ENCODE measurements at places on chromosomes 7 and 10.

DNA sequence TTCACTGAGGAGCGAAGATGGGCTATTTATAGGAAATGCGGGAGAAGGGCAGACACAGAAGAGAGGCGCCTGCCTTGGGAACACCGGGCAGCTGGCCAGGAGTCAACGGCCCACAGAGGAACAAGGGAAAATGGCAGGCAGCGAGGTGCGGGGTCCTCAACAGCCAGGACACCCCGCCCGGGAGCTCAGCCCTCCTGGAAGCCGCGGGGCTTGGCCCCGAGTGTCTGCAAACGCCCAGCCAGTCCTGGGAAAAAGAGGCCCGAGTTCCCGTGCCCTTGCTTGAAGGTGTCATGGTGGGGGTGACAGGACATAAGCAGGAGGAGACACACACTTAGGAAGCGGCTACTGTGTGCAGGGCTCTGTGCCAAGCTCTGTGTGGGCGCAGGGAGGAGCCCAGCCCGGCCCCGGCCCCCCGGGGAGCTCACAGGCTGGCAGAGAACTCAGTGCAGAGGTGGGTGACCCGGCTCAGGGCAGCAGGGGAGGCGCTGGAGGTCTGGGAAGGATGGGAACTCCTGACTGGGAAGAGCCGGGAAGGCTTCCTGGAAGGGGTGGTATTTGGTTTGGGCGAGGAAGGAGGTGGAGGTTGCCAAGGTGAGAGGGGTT, 79.9 kb downstream of the ELFN1 start:
- no peak for DNase-seq

- no peak for DNase-seq
Measured at GRCh38 chr7:105707381-105707780, 126.1 kb upstream of the EFCAB10 start.

- DNase-seq: peak; percentile 63
Measured at GRCh38 chr10:101032637-101033224, 1.7 kb downstream of the SFXN3 start.

- no peak for DNase-seq
Measured at GRCh38 chr7:12431886-12432556, 28.4 kb upstream of the VWDE start.

DNA sequence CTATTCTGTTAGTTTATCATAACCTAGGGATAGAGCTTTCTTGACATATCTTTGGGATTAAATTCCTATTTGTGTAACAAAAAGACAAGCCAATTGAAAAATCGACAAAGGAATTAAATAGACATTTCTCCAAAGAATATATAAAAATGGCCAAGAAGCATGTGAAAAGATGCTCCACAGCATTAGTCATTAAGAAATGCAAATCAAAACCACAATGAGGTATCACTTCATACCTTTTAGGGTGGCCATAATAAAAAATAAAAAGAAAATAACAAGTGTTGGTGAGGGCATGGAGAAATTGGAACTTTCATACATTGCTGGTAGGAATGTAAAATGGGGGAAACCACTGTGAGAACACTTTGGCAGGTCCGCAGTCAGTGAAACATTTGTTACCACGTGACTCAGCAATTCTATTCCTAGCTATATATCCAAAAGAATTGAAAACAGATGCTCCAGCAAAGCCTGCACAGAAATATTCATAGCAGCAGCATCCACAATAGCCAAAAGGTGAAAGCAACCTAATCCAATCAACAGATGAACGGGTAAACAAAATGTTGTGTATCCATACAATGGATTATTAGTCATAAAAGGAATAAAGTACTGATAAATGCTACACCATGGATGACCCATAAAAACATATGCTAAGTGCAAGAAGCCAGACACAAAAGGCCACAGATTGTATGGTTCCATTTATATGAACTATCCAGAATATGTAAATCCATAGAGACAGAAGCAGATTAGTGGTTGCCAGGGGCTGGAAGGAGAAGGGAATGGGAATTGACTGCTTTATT, 20.5 kb downstream of the SPAG6 start:
- DNase-seq: no peak

- no peak for DNase-seq
Measured at GRCh38 chr7:106720641-106721040, 59.7 kb upstream of the CCDC71L start.

DNA sequence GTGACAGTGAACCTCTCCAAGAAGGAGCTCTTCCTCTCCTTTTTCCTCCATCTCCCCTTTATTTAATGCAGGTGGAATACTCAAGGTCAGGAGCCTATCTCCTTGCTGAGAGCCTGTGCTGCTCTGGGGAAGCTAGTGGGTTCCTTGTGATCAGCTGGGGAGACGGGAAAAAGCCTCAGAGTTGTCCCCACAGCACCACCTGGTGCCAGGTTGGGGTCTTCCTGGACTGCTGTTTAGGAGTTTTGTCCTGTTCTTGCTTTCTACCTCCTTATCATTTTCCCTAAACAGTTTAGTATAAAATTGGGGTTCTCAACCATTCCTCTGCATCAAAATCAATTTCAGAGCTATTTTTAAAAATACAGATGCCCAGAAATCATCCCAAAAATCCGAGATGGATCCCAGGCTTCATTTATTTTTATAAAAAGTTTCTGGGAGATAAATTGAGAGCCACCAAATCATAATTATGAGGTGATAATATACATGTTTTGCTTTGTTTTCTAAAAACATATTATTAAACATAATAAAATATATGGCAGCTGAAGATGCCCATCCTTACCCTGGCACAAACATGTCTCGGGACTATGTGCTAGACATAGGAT, 44.3 kb downstream of the MACC1 start:
- DNase-seq: no peak

GRCh38 chr10:33772370-33773252, 438.1 kb upstream of the NRP1 start:
- DNase-seq: no peak

DNA sequence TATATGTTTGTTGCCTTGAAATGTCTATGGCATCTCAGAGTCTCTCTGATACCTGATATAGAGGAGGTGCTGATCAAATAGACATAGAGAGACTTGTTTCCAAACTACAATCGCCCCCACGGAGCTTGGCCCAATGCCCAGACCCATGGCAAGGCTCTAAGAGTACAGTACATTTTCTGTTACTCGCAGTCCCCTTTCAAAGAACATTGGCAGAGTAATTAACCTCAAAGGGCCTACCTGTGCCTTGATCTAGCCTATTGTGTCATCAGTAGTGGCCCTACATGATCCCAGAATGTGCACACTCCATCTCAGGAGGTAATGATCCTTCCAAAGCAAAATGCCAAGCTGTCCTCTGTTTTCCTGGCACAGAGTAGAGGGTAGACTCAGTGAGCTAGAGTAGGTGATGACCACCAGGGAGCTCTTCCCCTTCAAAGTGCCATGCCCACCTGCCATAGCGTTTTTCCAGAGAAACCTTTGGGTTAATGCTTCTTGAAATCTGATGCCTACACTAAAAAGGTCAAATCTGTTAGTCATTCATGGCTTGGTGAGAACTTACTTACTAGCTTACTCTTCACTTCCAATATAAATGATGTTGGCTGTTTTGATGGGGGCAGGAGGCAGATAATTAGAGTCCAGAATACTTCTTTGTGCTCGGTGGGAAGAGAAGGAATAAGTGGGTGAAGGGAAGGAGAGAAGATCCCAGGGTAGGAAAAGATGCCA, 41.2 kb upstream of the ACSL5 start:
- DNase-seq: no peak

DNA sequence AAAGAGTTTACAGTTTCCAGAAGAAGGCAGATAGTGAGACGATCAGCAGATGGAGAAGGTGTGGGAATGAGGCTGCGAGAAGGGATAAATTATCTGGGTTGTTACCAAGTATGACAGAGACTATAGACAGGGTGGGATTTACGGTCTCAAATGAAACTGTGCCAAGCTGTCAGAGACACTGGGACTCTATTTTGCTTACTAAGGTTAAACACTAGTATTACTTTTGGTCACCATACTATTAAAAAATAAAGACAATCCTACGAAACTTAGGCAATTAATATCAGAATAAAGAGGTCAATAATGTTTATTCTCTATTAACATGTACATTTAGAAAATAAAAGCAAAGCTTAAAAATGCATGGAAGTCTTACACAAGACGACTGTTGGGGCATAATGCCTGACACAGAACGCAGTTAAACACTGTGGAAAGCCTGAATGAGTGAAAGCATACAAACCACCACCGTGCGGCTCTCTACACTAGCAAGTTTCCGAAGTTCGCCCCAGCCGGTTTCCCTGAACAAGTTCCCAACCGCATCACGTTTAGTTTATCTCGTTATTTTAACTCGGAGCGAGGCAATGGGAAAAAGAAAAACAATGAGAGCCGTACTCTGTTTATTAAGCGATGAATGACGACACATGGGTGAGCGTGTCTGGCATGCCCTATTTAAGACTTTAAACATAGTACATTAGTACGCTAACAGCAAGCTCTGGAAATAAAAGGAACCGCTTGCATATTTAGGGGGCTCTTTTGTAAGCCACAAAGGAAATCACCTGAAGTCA, 909 bp upstream of the CC2D2B start:
- DNase-seq: peak; percentile 38

- DNase-seq: peak; percentile 84
Measured at GRCh38 chr10:72320676-72321247, 34.0 kb downstream of the DNAJB12 start.

- DNase-seq: no peak
Measured at GRCh38 chr10:11678074-11678793, 63.9 kb upstream of the ECHDC3 start.

DNA sequence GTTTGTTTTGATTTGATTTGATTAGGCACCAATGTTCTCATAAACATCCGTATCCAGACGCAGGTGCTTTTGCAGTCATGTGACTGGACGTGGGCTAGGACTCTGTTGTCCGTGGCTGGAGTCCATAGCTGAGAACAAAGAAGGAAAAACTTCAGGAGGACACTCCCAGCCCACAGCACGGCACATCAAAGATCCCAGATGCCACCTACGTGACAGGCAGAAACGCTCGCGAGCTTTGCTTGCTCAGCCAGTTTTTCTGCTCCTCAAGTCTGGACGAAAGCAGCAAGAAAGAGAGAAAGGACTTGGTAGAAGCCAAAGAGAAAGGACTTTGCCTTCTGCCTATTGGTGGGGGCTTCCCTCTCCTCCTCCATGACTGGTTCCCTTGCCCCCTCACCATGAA, 6.9 kb upstream of the ZKSCAN1 start:
- no peak for DNase-seq

DNA sequence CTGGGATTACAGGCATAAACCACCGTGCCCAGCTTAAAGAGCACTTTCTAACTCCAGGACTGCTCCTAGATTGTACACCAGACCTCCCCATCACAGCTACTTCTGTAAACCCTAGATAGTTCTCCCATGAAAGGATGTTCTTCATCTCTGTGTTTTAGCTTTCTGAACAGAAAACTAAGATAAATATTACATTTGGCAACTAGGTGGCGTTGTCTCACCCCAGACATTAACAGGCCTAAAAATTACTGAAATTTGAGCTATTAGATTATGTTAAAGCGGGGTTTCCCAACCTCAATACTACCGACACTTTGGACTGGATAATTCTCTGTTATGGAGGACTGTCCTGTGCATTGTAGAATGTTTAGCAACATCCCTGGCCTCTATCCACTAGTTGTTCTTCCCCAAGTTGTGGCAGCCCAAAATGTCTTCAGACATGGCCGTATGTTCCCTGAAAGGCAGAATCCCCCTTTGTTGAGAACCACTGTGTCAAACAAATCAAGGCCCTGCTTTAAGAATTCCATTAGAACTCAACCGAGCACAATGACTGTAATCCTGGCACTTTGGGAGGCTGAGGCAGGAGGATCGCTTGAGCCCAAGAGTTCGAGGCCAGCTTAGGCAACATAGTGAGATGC, 19.1 kb downstream of the ATOH7 start:
- DNase-seq: no peak

- DNase-seq: no peak
Measured at GRCh38 chr7:20532890-20533289, 82.6 kb upstream of the ABCB5 start.

GRCh38 chr10:112988839-112989406, 38.9 kb downstream of the TCF7L2 start:
- no peak for DNase-seq

GRCh38 chr10:121291823-121292222, 306.4 kb downstream of the FGFR2 start:
- DNase-seq: no peak

DNA sequence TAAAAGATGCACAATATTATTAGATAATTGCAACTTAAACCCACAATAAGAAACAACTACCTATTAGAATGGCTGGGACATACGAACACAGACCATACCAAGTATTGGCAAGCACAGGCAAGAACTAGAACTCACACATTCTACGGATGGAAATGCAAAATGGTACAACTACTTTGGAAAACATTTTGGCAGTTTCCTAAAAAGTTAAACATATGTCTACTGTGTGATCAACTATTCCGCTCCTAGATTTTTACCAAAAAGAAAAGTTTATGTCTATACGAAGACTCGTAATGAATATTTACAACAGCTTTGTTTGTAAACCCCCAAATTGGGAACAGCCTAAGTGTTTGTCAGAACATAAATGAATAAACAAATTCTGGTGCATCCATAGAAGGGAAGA, 194.7 kb downstream of the FGFR2 start:
- no peak for DNase-seq

GRCh38 chr10:129958629-129959543, 5.2 kb downstream of the EBF3 start:
- no peak for DNase-seq

GRCh38 chr10:70974351-70974901, 86.1 kb upstream of the PCBD1 start:
- DNase-seq: no peak

DNA sequence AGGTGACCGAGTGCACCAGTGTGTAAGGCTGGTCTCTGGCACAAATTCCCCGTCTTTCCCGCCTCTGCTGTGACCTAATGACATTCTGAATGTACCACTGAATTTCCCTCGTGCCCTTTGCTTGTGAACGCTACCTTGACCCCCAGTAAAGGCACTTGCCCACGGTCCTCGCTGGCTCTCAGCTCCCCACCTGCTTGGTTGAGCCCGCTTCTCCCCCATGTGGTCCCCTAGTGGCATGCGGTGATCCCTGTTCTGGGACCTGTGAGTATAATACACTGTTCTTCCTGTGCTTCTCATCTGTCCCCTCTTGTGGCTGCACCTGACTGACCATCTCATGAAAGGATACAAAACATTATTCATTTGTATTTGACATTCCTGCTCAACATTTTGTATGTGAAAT, 495.7 kb downstream of the INHBA start:
- DNase-seq: no peak

- DNase-seq: no peak
Measured at GRCh38 chr10:6273351-6273750, 70.6 kb downstream of the PFKFB3 start.

- DNase-seq: no peak
Measured at GRCh38 chr7:136657482-136657921, 210.9 kb upstream of the CHRM2 start.

- no peak for DNase-seq
Measured at GRCh38 chr10:34480345-34480744, 334.8 kb downstream of the PARD3 start.

DNA sequence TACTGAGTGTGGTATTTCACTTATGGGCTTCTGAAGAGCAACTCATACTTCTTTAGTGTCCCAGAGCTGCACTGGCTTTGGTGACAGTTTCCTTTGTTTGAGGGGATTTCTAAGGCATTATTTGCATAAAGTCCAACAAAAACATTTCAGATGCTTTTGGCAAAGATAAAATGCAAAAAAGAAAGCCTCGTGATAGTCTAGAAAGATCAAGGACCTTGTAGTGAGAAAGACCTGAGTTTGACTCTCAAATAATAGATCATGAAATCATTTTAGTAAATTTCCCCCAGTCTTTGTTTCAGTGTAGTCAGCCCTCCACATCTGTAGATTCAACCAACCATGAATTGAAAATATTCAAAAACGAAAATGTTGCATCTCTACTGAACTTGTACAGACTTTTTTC, 107.4 kb downstream of the EEPD1 start:
- no peak for DNase-seq
